ENCODE measurements at places on chromosomes 6 and 20.

GRCh38 chr20:36926653-36927200 lies 24.8 kb downstream of the SAMHD1 start:
- H3K4me1 ChIP-seq: peaks cover 45% of the 10 kb centered on the region
- H3K4me3 ChIP-seq: no peak overlapping the region
- H3K27me3 ChIP-seq: no peaks in the 10 kb centered on the region
- peaks cover 47% of the 10 kb centered on the region for H3K36me3 ChIP-seq

- no peaks in the 10 kb centered on the region for H3K36me3 ChIP-seq
- DNase-seq: no peak
- no peak overlapping the region for H3K27ac ChIP-seq
- peaks cover 12% of the 10 kb centered on the region for H3K4me1 ChIP-seq
- peaks cover 19% of the 10 kb centered on the region for H3K27me3 ChIP-seq
Measured at GRCh38 chr6:46051962-46052361, 36.3 kb upstream of the CLIC5 start.

DNA sequence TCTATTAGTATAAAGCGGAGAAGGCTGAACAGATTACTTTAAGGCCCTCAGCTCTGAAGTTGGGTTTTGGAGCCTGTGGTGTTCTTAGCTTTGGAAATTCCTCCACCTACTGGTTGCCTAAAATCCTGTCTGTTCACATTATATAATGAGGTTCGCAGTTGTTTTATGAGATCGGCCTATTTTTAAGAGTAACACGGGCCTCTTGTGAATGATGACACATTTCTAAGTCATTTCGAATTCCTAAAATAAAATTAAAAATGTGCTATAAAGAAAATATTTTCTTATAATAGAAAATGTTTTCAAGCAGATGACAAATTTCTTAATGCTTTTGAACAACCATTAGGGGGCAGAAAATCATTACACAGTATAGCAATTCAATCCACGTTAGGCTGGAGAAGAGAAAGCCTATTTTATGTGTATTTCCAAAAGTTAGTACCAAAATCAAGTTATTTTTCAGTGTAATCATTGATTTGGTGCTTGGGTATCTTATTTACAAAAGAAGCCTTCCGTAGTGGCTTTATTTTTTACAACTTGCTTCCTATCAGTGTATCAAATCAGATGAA lies 15.8 kb upstream of the FAM8A1 start:
- no peak overlapping the region for H3K27ac ChIP-seq
- no peaks in the 10 kb centered on the region for H3K36me3 ChIP-seq
- H3K27me3 ChIP-seq: peaks cover 5% of the 10 kb centered on the region
- DNase-seq: no peak
- H3K4me1 ChIP-seq: peaks cover 10% of the 10 kb centered on the region
- H3K4me3 ChIP-seq: no peak overlapping the region

- H3K27me3 ChIP-seq: peaks cover 88% of the 10 kb centered on the region
- no peaks in the 10 kb centered on the region for H3K36me3 ChIP-seq
- H3K27ac ChIP-seq: no peak overlapping the region
- peaks cover 13% of the 10 kb centered on the region for H3K4me1 ChIP-seq
- no peak for DNase-seq
- H3K4me3 ChIP-seq: no peak overlapping the region
Measured at GRCh38 chr20:58131551-58132142, 96.8 kb downstream of the ANKRD60 start.

GRCh38 chr6:83804886-83805285 lies 48.3 kb upstream of the RIPPLY2 start:
- H3K4me3 ChIP-seq: no peak overlapping the region
- H3K27ac ChIP-seq: no peak overlapping the region
- H3K36me3 ChIP-seq: no peaks in the 10 kb centered on the region

DNA sequence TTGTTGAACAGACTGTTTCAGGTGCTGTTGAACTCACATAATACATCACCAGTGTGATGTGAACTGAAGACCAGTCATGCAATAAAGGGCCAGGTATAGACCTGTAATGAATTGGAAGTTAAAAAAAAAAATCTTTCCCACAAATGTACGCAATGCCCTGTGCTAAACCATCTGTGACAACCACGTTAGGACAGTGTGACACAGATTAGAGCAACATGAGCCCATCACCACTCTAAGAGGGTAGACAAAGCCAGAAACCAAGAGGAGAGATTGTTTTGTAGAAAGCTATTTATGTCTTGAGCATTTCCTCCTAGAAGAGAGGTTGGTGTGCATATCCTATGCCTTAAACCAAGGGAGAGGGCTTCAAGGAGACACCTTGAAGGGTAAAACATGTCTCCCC lies 77.0 kb upstream of the BEND6 start:
- H3K4me1 ChIP-seq: no peaks in the 10 kb centered on the region
- no peak overlapping the region for H3K4me3 ChIP-seq
- no peak for DNase-seq
- no peak overlapping the region for H3K27ac ChIP-seq
- H3K36me3 ChIP-seq: no peaks in the 10 kb centered on the region
- H3K27me3 ChIP-seq: peaks cover 9% of the 10 kb centered on the region

- peaks cover 6% of the 10 kb centered on the region for H3K36me3 ChIP-seq
- H3K27me3 ChIP-seq: peaks cover 14% of the 10 kb centered on the region
- DNase-seq: no peak
- peaks cover 34% of the 10 kb centered on the region for H3K4me1 ChIP-seq
- peak overlapping the region; percentile 77 for H3K4me3 ChIP-seq
- H3K27ac ChIP-seq: peak overlapping the region; percentile 68
Measured at GRCh38 chr6:181049-181654, 111.1 kb upstream of the DUSP22 start.

DNA sequence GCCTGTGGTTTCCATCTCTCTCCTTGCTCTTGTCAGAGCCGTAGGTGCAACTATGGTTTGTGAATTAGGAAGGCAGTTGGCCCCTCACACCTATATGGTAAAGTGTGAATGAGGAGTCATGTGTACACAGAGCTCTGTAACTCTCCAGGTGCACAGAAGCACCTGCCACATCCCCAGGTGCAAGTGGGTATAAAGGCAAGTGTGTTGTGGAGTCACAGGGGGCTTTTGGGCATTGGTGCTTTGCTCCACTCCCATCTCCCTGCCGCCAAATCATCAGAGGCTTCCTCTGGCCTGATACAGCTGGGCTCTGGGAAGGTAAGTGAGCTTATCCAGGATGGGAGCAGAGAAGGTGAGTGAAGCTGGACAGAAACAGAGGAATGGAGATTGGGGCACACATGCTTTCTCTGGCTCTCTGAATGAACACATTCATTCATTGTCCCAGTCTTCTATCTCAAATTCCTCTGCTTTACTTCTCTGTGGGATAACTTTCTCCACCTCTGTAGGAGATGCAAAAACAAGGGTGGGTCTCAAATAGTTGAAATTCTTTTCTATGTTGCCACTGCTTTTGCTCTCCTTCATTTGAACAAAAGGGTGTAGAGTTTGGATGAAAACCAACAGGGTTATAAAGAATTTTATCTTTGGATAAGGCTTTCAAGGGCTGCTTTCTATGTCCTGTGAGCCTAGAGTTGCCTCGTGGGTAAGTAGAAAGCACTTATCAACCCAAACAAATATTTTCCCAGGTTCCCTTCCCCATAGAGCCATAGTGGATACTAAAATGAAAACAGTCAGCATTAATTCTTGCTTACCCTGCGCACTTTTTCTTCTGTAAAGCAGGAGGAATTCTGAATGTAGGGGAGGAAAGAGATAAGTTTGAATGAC lies 45.0 kb upstream of the RIPOR2 start:
- no peak for DNase-seq
- H3K36me3 ChIP-seq: peaks cover 4% of the 10 kb centered on the region
- peaks cover 36% of the 10 kb centered on the region for H3K4me1 ChIP-seq
- H3K27ac ChIP-seq: no peak overlapping the region
- no peak overlapping the region for H3K4me3 ChIP-seq

- no peaks in the 10 kb centered on the region for H3K36me3 ChIP-seq
- no peak overlapping the region for H3K27ac ChIP-seq
- no peak overlapping the region for H3K4me3 ChIP-seq
- no peak for DNase-seq
Measured at GRCh38 chr20:9078826-9079731, 10.2 kb downstream of the PLCB4 start.

DNA sequence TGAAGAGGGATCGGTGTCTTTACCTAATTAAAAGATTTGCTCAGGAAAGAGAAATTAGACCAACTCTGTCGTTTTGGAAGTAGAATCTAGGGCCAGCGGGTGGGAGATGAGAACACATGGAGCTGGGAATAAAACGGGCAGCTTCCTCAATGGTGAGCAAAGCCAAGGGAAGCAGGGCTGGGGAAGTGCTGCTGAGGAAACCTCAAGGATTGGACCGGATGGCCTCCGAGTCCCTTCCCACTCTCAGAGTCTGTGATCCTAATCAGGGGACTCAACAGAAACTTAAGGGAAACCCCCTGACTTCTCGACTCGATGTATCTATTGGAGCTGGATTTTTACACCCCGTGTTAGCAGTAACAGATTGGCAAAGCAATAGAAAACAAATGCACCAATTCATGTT lies 10.8 kb downstream of the GCNT2 start:
- H3K27ac ChIP-seq: peak overlapping the region; percentile 35
- no peak for DNase-seq
- H3K27me3 ChIP-seq: no peaks in the 10 kb centered on the region
- peak overlapping the region; percentile 60 for H3K4me3 ChIP-seq

- H3K4me1 ChIP-seq: no peaks in the 10 kb centered on the region
- DNase-seq: no peak
- no peaks in the 10 kb centered on the region for H3K27me3 ChIP-seq
- H3K27ac ChIP-seq: no peak overlapping the region
Measured at GRCh38 chr20:8298426-8299043, 166.5 kb downstream of the PLCB1 start.

DNA sequence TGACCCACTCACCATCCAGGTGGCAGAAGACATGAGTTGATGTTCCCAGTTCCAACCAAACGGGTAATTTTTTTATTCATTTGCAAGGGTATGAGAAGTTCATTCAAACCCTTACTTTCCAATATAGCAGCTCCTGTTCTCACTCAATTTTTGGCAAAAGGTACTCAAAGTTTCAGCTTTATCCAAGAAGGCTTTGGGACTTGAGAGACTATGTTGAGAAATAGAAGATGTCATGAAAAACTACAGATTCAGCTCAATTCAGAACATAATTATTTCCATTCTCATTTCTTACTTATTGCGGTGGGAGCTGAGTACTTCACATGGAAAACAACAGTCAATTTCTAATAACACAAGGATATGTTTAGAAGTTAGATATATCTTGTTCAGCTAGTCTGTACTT lies 162.3 kb downstream of the FNDC1 start:
- H3K4me3 ChIP-seq: no peak overlapping the region
- peaks cover 9% of the 10 kb centered on the region for H3K27me3 ChIP-seq
- no peak overlapping the region for H3K27ac ChIP-seq
- H3K36me3 ChIP-seq: no peaks in the 10 kb centered on the region
- DNase-seq: no peak

- no peak for DNase-seq
- H3K36me3 ChIP-seq: no peaks in the 10 kb centered on the region
- no peak overlapping the region for H3K27ac ChIP-seq
- H3K4me3 ChIP-seq: no peak overlapping the region
- H3K27me3 ChIP-seq: no peaks in the 10 kb centered on the region
- no peaks in the 10 kb centered on the region for H3K4me1 ChIP-seq
Measured at GRCh38 chr6:155693573-155694418, 238.2 kb upstream of the NOX3 start.

DNA sequence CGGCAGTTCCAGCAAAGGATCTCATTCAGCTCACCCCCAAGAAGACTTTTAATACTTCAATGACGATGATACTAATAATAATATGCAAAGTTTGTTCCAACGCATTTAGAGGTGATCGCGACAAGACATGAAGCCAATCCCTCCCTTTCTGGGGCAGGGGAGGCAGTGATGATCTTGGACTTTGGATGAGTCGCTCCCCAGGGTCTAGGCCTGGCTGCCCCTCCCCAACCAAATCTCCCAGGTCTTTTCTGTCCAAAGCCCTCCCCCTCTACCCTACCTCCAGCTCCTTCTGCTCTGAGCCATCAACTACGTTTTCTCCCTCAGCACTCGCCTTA lies 33.9 kb downstream of the HLA-A start:
- H3K27ac ChIP-seq: peak overlapping the region; percentile 21
- H3K4me1 ChIP-seq: peaks cover 39% of the 10 kb centered on the region
- peak overlapping the region; percentile 83 for H3K4me3 ChIP-seq
- H3K27me3 ChIP-seq: peaks cover 54% of the 10 kb centered on the region

DNA sequence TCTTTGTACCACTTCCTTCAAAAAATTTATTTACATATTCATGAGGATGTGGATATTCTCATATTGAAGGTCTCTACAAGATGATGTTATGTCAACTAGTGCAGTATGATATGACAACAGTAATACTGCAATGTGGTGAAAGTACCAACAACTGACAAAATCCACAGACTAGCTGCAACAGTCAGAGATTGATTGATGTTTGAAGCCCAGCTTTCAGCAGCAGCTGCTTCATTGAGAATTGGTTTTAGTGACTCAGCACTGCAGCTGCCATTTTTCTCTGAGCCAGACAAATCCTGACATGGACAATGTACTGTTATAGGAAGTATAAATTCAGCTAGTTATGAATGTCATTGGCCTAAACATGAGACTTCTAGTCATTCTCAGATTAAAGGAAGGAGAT lies 53.8 kb downstream of the PKIB start:
- no peak for DNase-seq
- H3K4me1 ChIP-seq: no peaks in the 10 kb centered on the region
- no peak overlapping the region for H3K27ac ChIP-seq
- no peaks in the 10 kb centered on the region for H3K36me3 ChIP-seq
- H3K4me3 ChIP-seq: no peak overlapping the region

DNA sequence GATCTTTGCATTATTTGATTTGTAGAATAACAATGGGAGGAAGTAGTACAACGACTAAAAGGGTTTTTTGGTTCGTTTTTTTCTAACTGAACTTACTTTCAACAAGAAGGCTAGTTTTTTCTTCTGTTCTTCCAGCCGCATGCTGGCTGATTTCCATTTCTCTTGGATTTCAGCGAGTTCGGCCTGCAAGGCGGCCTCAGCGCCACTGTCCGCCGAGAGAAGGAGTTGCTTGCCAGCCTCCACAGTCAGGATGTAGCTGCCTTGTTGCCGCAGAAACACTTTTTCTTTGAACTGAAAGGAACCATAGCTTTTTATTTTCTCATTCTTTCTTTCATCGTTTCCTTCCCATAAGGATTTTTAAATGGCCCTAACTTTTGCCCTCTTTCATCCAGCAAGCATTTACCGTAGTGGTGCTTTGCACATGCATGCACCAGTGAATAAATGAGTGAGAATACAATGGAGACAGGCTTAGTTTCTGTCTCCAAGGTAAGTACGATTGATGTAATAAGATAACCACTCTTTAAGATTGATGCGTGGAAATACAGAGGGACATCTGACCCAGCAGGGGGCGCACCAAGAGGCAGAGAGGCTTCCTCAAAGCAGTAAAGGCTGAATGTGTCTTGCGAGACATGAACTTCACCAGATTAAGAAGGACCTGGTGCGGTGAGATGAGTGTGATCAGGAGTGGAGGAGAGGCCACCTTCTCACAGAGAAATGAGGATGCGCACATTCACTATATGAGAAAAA lies 398.8 kb downstream of the ESR1 start:
- no peak overlapping the region for H3K27ac ChIP-seq
- no peaks in the 10 kb centered on the region for H3K4me1 ChIP-seq
- DNase-seq: peak; percentile 36
- H3K36me3 ChIP-seq: peaks cover 26% of the 10 kb centered on the region
- no peaks in the 10 kb centered on the region for H3K27me3 ChIP-seq

GRCh38 chr6:39181333-39181732 lies 47.9 kb downstream of the KCNK5 start:
- no peak overlapping the region for H3K27ac ChIP-seq
- peaks cover 9% of the 10 kb centered on the region for H3K36me3 ChIP-seq
- DNase-seq: no peak
- H3K27me3 ChIP-seq: no peaks in the 10 kb centered on the region
- H3K4me1 ChIP-seq: no peaks in the 10 kb centered on the region

- no peak for DNase-seq
- peaks cover 28% of the 10 kb centered on the region for H3K4me1 ChIP-seq
- peaks cover 5% of the 10 kb centered on the region for H3K36me3 ChIP-seq
- H3K27me3 ChIP-seq: no peaks in the 10 kb centered on the region
- H3K4me3 ChIP-seq: peak overlapping the region; percentile 38
Measured at GRCh38 chr6:35737413-35738211, 780 bp downstream of the ARMC12 start.
